Activated naive CD8-positive, alpha-beta T cell treated with anti-CD3 and anti-CD28 coated beads for 36 hours (primary cell): ENCODE measurements at places on chromosomes 4 and X.
A peak's percentile ranks its signal among the peaks of the same experiment; 100 is the strongest.

DNA sequence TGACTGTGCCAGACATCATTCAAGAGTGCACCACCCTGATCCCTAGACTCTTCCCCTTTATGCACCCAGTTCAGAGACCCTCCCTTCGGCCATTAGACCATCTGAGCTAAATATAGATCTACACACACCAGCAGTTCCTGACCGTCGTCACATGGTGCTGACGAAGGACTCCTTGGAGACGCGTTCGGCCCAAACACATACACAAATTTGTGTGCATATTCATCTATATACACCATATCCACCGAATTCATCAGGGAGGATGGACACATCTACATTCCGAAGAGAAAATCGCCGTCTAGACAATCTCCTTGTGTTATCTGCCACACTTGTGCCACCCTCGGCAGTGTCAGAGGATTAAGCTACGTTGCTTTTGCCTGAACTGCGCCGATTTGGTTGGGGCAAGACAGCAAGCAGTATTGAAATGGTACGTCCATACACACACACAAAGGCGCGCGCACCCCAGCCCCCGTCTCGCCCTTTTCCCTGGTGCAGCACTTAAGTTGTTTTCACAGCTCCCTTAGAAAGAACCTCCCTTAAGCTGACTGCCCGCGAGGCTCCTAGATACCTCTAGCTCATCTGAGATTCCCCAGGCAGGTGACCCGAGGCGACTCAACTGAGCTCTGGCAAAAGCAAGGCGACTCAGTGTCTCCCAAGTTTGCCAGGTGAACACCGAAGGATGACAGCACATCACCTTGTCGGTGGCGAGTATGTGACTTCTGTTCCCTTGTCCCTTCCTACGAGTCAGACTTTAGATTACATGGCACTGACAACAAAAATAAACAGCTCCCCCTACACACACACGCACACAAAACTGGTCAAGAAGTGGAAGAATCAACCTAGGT lies 1.0 kb downstream of the RASGEF1B start:
- peak; percentile 44 for DNase-seq

GRCh38 chrX:42900947-42901346 lies 123.0 kb upstream of the PPP1R2C start:
- DNase-seq: no peak

- DNase-seq: no peak
Observed at GRCh38 chrX:49960061-49960460, 37.7 kb downstream of the CLCN5 start.

DNA sequence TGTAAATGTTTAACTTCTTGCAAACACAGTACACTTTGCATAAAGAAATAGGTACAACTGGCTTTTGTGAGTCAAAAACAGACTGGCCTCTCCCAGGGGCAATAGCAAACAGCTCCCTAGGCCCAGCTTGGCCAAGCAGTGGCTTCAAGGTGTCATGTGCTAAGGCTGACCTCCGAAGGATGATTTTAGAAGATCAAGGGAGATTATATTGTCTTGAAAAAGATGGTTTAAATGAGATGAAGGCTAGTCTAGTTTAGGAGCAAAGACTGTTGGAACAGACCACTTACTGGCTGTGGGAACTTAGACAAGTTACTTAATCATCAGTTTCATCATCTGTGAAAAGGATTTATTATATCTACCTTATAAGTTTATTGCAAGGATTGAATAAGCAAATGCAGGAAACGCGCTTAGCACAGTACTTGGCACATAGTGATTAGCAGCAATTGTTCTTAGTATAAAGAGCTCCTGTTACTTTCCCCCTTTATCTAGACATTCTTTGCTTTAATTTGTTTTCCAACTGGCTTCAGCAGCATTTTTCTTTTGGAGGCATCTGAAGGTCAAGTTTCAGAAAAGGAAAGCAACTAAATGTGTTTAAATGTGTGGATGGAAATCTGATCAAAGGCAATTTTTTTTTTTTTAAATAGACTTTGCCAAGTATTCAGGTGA lies 17.2 kb downstream of the ANXA3 start:
- DNase-seq: no peak

DNA sequence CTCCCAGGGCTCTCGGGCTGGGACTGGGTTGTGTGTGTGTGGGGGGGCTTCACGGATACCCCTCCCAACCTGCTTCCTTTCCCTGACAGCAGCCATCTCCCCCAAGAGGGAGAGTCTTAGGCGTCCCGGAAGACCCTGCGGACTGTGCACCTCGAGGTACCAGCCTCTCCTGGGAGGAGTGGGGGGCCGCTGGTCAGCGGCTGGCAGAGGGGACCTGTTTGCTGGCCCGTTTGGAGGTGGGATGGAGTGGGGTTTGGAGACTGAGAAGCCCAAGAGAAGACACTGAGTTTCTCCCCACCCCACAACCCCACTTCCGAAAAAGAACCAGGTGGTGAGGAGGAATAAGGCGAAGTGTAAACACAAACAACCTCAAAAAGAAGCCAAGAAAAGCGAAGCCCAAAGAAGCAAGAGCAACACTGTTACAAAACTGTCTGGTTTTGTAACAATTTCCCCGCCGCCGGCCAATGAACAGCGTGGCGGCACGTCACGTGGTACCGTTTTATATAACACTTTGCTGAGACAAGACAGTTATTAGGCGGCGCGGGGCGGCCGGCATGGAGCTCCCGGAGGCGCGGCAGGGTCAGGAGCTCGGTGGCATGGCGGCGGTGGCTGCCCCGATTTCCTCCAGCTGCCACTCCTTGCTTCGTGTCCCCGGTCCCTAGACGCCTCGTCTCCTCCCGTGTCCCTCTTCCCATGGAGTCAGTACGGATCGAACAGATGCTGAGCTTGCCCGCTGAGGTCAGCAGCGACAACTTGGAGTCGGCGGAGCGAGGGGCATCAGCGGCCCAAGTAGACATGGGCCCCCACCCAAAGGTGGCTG lies at the start of gene LONRF3:
LONRF3 (plus strand) TSS at position 531 of the 820 bp plus-strand sequence; CDS start at position 694, 163 bp downstream.
- DNase-seq: peak; percentile 59

- no peak for DNase-seq
Observed at GRCh38 chrX:75151827-75152592, 4.1 kb downstream of the ABCB7 start.

GRCh38 chr4:187995322-187996207 lies at the start of gene ZFP42:
Gene ZFP42, plus strand, starts transcription at chr4:187995771. Its CDS starts 7,037 bp downstream, at chr4:188002808.
- DNase-seq: no peak

DNA sequence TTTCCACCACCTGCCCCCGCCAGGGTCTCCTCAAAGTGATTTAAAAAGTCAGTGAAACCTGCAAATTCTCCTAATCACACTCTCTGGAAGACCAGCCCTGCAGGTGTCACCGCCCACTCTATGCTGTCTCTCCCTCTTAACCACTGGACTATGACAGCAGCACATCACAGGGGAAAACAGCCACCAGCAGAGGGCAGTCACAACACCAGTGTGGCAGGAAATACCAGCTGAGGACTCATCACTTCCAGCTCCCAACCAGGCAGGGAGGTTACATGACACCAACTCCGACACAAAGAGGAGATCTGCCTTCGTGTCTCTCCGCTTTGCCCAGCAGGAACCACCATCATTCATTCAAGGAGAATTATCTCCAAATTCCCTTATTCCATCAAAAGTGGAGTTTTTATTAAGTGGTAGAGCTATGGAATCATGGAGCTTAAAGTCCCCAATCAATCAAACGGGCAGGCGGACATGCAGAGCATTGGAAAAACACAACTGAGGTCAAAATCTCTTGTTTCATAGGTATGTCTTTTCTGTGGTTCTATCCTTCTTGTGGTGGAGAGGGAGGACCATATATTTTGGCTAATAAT lies 91.3 kb downstream of the NSUN7 start:
- DNase-seq: peak; percentile 76

GRCh38 chr4:112704991-112705845 lies 68.3 kb downstream of the LARP7 start:
- DNase-seq: peak; percentile 1

- DNase-seq: no peak
Observed at GRCh38 chr4:104896660-104897645, 249.7 kb upstream of the TET2 start.

DNA sequence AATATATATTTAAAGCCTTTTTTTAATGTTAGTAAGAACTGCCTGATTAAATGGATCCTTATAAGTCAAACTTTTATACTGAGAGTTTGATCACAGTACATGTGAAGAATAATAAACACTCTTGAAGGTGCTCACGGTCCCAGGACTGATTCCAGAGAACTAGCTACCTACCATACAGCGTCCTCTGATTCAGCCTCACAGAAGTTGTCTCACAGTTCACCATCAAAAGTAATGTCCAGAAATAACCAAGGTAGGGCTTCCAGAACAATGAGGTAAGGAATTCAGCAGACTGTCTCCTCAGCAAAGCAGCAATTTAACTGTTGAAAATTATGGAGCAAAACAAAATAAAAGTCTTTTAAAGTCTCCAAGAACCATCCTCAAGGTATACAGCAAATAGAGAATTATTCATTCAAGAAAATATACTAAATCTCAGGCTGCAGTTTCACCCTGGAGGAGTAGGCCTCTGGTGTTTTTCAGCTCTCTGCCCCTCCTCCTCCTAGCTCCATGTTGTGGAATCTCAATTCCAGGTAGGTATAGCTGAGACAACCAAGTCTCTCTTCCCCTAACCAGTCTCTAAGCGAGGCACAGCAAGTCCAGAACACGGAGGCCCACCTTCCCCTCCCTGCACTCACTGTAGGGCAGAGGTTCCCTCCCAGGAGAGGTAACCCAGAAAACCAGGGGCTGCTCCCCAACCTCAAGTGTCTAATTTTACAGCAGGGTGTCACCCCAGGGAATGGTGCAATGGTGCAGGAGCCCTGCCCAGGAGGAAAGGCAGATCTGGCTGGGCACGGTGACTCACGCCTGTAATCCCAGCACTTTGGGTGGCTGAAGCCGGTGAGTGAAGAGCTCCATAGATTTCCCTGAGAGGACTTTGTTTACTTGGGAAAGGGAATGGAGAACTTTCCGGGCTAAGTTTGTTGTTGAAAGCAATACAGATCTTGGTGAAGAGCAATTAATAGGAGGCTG lies 28.6 kb downstream of the FAM241A start:
- no peak for DNase-seq

DNA sequence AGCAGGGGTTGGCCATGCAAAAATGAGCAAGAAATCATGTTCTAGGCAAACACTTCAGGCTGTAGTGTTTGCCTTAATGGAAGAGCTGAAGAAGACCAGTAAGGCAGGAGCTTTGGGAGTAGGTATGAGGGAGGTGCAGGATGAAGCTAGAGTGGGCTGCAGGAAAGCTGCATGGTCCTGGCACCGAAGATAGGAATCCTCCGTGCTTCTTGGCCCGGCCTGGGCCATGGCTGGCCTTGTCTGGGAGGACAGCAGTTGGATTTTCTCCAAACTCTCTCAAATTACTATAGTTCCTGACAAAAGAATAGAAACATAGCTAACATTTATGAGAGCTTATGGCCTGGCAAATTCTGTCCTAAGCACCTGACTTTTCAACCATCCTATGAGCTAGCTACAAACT lies 116.5 kb downstream of the UCHL1 start:
- no peak for DNase-seq

DNA sequence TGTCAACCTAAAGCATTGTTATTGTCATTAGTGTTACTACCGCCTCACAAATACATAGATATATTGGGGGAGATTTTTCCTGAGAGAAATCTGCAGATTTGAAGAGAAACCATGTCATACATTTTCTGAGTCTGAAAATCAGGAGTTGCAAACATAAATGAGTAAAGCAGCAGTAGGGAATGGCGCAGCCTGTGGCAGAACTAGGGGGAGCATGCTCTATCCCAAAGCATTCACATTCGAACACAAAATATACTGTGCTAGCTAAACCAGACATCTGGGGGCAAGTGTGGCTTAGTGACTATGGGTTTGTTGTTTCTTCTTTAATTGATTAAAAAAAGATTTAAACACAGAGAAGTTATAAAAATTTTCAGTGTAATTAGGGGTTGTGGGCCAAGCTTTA lies 83.2 kb downstream of the CPE start:
- no peak for DNase-seq

- no peak for DNase-seq
Observed at GRCh38 chr4:168498251-168498650, 1.4 kb downstream of the PALLD start.

GRCh38 chr4:88110826-88111225 lies 47.6 kb downstream of the ABCG2 start:
- no peak for DNase-seq
